ENCODE measurements at places on chromosomes 6 and 20.

GRCh38 chr6:36907781-36908180, 22.0 kb downstream of the C6orf89 start:
- no peak for DNase-seq

DNA sequence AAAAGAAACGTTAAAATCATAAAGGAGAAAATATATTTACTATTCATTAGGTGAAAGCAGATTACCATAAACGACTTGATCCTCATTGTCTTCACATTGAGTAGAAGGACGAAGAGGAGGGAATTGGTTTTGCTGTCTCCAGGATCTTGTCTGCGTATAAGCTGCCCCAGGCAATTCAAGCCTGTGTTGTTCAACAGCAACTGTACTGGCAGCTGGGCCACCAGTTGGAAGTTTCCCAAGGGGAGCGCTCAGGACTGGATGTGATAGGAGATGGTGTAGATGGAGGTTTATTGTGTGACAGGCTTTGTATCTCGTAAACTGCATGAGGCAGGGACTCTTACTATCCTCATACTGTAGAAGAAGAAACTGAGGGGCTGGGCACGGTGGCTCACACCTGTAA, 3.9 kb upstream of the FANCE start:
- DNase-seq: no peak

GRCh38 chr6:142827991-142828390, 117.0 kb downstream of the HIVEP2 start:
- DNase-seq: no peak

- DNase-seq: no peak
Measured at GRCh38 chr6:109429496-109429895, 10.9 kb downstream of the PPIL6 start.

DNA sequence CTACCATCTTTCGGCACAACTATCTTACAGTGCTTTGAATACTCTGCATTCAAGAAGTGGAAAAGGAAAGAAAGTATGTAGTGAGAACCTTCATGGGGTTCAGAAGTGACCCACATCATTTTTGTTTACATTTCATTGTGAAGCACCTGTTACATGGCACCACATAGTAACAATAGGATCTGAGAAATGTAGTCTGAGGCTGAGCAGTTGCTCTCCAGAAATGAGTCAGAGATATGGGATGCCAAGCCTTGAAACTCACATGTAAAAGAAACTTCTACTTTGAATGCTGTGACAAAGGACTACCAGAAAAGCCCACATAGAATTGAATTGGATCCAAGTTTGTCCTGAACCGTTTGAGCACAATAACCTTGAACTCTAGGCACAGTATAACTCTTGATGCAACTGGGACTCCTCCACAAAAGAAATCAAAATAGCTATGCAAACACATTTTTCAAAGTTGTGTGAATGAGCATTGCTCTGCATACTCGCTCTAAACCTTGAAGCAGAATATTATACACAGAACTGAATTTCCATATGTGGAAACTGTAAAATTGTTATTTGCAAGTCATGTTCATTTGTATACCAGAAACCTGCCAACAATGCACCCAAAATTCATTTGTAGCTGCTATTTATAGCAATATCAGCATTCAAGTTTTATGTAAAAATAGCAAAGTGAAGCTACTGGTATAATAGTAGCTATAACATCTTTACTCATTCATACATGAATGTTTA, 400.9 kb upstream of the POU3F2 start:
- no peak for DNase-seq

- no peak for DNase-seq
Measured at GRCh38 chr6:146931214-146931613, 273.0 kb upstream of the STXBP5 start.

- no peak for DNase-seq
Measured at GRCh38 chr6:159212028-159212427, 42.8 kb downstream of the FNDC1 start.
